Activated T-cell treated with anti-CD3 and anti-CD28 coated beads, Interleukin-2, amount 50 U/mL, for 1 hour (primary cell): ENCODE measurements at places on chromosomes 6 and 20.

GRCh38 chr6:53375847-53376246 is 27.1 kb upstream of the ELOVL5 start:
- no peak for DNase-seq

DNA sequence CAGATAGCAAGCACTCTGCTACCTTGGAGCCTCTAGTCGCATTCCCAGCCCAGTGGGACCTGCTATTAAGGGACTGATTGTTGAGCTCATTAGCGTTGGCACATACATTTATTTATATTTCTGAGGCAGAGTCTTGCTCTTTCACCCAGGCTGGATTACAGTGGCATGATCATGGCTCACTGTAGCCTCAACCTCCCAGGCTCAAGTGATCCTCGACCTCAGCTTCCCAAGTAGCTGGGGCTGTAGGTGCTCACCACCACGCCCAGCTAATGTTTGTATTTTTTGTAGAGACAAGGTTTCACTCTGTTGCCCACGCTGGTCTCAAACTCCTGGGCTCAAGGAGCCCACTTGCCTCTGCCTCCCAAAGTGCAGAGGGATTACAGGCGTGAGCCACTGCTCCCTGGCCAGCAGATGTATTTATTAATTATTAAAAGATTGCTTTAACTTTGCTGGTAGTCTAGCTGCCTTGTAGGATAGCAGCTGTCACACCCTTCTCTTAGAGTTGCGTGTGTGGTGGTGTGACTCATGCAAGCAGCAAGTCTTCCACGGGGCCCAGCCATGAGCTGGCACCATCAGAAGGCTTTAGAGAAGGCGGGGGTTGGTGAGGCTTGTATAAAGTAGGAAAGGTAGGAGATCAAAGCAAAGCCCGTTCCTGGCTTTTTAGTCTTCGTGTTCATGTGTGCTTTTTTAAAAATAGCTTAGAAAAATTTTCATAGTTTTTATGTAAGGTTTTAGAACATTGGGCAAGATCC is 16.5 kb downstream of the ACTR5 start:
- no peak for DNase-seq

DNA sequence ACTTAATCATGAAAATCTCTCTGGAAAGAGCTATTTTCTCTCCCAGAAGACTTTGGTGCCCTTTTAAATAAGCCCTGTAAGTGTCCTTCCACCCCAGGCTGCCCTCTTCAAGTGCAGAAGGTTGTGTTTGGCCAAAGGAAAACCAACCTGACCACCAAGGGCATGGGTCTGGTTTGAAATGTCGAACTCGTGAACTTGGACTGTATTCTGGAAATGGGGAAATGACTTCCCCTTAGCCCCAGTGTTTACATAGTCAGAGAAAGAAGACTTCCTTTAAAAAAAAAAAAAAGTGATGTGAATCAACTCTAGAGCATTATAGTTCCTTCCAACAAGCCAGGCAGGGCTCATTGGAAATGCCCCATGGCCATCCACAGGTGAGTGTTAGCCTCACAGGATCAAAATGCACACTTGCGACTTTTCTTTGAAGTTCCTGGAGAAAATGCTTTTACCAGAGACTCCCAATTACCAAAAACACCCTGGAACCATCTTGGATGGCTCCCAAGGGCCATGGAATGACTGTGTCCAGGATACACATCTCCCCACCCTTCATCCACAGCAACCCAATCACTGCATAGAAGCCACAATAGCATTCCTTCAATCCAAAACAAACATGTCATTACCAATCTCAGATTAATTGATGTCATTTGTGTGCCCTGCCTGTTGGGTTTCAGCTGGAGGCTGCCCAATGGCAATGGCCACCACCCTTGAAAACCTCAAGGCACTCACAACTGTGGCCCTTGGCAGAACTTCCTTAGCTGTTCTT is 133.8 kb downstream of the CLIC5 start:
- no peak for DNase-seq

DNA sequence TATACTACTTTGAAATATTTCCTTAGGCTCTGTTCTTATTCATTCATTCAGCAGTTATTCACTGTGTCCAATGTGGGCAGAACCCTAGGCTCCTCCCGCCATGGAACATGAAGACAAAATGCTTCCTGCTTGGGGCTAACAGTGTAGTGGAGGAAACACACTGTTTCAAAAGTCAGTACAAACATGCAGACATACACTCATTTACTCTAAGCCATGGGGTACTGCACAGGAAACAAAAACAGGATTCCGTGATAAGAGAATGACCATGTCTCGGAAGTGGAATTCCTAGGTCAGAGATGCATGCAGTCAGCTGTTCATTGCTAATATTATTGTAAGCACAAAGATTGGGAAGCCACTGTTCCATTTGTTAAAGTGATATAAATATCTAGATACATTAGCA is 18.4 kb upstream of the FAM209A start:
- DNase-seq: no peak

- DNase-seq: no peak
These were observed 42.7 kb upstream of the TNFRSF21 start for GRCh38 chr6:47352194-47352920.

GRCh38 chr6:11089695-11090094 is 3.9 kb upstream of the SMIM13 start:
- DNase-seq: no peak

DNA sequence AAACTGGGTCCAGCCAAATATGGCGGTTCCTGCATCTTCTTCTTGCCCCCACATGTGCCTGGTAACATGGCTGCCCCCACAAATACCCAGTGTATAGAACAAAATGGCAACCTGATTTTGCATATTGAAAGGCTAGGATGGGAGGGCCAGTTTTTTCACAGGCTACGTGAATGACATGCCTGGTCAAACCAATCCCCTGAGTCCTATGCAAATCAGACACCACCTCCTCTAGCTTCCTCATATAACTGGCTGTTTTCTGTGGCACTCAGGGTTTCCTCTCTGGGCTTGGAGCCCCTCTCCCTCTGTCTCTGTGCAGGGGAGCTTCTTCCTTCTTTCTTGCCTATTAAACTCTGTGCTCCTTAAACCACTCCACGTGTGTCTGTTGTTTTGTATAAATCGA is 372.1 kb downstream of the KIF16B start:
- no peak for DNase-seq

DNA sequence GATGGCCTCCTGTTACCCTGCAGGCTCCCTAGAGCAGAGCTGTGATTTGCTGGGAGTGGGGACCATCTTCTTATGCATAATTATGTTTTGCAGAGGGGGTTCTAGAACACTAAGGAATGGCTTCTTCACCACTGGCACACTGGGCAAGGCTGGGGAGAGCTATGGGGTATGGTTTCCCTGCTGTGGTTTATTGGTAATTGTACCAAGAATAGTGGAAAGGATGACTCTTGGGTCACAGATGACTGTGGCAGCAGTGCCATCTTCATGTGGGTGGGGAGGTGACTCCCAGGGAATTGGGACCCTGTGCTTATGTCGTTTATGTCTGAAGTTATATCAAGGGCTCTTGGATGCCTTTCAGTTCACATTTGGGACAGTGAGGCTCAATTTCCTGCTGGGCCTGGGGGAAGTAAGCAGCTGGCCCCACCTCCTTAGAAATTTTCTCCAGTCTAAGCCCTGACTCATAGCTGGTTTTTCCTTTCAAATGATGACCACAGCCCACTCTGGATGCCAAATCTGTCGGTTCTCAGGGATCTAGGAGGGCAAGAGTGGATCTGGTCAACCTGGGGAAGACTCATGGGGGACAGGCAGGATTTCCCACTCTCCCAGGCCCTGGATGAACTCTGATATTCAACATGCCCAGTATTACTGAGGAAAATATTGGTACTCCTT is 230.8 kb downstream of the LRFN2 start:
- no peak for DNase-seq

DNA sequence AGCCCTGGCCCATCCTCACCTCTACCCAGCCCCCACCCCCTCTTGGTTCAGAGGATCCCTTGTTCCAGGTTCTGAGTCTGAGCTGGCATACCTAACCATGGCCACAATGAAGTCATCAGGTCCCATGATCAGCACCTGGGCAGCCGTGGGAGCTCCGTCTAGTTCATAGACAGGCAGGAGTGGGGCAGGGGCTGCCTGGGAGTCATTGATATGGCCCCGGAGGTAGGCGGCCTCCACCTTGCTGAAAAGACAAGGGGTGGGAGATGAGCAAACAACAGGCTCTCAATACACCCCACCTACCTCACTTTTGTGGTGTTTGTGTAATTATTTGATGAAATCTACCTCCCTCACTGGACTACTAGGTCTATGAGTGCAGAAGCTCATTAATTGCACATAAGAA is 20.4 kb downstream of the GGT7 start:
- no peak for DNase-seq

DNA sequence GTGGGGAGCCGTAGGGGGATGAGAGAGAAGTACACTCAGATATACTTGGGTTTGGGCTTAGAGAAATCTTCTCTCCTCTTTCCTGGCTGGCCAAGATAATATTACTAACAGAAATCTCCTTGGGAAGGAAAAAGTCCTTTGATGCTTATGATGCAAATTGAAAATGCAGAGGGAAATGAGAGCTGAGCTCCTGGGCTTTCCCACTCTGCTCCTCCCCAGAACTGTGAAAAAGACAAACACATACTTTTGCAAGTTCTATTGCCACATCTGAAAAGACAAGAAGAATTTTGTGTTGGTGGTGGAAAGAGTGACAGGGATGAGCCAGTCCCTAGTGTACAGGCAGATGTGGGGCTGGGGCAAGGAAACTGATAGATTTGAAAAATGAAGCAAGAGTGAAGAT is 185.9 kb downstream of the ANKRD60 start:
- DNase-seq: no peak

- DNase-seq: no peak
These were observed 62.1 kb downstream of the OTOR start for GRCh38 chr20:16810216-16810615.

DNA sequence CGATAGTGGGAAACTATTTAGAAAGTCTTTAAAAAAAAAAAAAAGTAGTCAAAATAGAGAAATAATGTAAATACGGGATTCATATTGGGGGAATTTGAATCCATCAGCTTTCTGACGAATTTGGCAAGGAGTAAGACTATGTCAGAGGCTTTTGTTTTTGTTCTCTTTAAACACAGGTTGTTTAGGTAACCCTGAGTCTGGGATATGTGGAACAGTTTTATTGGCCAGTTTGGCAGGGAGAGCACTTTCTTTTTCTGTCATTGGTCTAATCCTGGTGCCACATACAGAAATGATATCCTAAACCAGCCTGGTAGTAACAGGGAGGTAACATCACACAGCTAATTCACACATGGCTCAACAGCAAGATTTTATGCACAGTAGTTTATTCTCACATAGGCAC is 27.7 kb downstream of the HAO1 start:
- DNase-seq: no peak

DNA sequence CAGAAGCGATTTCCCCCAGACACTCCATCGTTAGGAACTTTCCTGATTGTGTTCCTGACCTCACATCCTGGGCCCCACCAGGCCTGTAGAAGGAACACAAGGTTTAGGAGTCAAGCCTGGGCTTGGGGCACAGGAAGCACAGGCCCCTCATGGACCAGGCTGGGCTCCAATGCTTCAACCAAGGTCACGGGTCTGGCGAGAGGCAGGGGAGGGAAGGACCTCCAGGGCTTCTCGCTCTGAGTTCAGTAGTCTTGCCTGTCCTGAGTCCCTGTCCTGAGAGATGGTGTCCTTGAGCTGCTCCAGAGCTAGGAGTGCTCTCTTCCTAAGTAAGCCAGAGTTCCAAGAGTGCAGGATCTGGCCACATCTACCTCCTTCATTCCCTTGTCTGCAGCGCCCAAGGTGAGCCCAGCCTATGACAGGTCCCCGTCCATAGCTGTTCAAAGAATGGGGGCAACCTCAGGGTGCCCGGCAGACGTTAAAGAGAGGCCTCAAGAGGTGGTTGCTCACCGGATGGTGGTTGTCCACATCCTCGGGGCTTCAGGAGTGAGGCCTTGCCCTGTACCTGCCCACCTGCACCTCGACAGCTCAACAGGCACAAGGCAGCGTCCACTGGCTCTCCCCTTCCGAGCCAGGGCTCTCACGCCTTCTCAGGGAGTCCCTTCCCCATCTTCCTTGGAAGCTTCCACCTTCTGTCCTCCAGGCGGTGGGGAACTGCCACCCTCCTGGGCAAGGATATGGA is 1.6 kb upstream of the TUBB1 start:
- DNase-seq: peak; percentile 12

DNA sequence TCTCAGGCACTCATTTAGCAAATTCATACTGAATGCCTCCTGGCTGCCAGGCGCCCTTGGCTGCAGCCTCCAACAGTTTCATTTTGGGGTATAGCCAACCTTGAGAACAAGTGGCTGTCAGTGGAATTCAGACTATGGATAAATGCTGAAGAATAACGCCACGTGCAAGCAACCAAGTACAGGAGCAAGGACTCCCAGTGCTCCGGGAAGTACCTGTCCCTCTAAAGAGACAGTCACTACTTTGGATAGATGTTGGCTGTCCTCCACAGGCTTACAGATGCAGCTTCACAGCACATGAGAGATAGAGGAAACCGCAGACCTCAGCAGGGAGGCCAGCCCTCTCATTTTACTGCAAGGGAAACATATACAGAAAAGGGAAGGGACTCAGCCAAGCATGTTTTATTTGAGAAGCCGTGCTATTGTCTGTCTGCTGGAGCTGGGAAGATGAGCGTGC is 658.2 kb downstream of the PTPRT start:
- no peak for DNase-seq

DNA sequence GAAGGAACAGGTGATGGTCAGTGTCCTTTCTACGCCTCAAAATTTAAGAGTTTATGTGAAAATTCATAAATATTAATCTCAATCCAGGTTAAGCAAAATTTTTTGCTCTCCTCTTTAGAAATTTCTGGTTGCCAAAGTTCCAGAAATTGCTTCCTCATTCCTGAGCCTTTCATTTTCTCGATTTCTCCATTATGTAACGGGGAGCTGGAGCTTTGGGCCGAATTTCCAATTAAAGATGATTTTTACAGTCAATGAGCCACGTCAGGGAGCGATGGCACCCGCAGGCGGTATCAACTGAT is 35.8 kb upstream of the PRND start:
- DNase-seq: no peak

- no peak for DNase-seq
These were observed 231.9 kb downstream of the LAMA2 start for GRCh38 chr6:129114636-129115391.

- DNase-seq: no peak
These were observed 47.1 kb downstream of the HNF4A start for GRCh38 chr20:44402391-44403193.

- DNase-seq: no peak
These were observed 48.6 kb upstream of the GRIK2 start for GRCh38 chr6:101344885-101345284.

- DNase-seq: no peak
These were observed 56.6 kb upstream of the CD83 start for GRCh38 chr6:14060971-14061370.

GRCh38 chr6:2021713-2022125 is 223.7 kb downstream of the GMDS start:
- no peak for DNase-seq

DNA sequence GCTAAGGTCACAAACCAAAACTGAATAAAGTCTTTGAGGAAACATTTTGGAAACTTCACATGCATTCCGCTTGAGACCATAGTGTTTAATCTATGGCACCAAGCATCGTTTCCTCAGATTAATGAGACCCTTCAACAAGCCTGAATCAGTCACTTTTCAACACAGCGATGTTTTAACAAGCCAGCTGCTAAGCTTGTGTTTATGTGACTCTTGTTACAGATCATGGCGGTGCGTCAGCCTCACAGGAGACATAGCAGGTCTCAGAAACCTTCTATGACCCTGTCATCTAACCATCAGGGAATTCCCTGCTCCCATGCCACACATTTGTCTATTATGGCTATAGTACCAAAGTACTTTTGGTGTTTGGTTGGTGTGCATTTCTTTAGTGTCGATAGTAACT is 57.2 kb downstream of the MTFR2 start:
- no peak for DNase-seq

- DNase-seq: no peak
These were observed 279.3 kb downstream of the PRKN start for GRCh38 chr6:162448294-162448693.

GRCh38 chr6:127022302-127022701 is 96.2 kb upstream of the RSPO3 start:
- DNase-seq: no peak
